ENCODE measurements at places on chromosomes 2 and 18.

DNA sequence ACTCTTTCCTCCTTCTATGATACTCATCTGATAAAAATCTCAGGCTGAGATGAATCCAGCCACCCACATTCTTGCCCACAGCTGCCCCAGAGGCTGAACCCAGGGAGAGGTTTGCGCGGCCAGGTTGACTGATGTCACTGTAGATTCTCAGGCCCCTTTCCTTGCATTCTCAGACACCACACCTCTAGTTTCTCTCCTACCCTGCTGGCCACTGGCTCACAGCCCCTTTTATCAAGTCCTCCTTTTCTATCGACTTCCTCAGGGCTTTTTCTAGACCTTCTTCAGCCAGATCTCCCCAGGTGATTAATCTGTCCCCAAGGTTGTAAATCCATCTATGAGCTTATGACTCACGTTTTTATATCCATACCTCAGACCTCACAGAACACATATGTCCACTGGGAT lies 99.8 kb downstream of the TACR1 start:
- DNase-seq, result no peak

DNA sequence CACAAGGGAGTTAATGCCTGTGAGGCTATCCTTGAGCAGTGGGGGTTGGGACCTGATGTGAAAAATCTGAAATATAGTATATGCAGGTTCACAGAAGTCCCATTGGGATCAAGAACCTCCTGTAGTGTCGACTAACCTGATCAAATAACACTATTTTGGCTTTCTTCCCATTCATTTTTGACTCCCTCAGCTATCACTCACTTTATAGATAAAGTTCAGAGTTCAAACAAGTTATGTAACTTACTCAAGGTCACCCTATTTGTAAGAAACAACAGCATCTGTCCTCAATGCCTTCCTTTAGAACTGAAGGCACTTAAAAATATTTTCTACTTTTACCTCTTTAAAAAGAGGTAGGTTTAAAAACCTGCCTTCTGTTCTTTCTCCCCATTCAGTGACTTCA lies 341.6 kb downstream of the DPP10 start:
- DNase-seq, result no peak

DNA sequence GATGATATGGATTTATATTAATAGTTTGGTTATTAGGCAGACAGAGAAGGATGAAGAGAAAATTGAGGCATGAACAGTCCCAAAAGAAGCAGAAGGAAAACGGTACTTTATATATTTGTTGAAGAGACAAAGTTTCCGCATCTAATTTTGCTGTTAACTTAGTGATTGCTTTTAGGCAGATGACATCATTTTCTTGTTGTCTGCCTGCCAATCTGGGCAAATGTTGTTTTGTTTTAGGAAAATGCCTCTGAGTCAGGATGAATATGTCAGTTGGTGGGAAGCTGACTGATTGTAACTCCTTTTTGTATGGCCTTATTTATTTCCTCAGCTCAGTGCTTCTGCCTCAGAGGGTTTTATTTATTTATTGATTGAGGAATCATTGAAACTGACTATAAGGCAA lies 52.5 kb upstream of the CAVIN2 start:
- DNase-seq, result no peak

- DNase-seq, result no peak
Measured at GRCh38 chr2:219000569-219000960, 7.3 kb upstream of the CRYBA2 start.

- DNase-seq, result no peak
Measured at GRCh38 chr2:102129951-102130646, 12.4 kb upstream of the IL1R1 start.

Data from T-cell (primary cell).